Breast epithelium (tissue), 4 donors: ENCODE measurements at places on chromosomes 11 and 22. TPM values are rescaled to one million over a fixed set of nuclear protein-coding genes. Genes with fewer than 3 reads are reported as not detected.

The GTSE1 gene
- total RNA-seq = 0.29 TPM

DNA sequence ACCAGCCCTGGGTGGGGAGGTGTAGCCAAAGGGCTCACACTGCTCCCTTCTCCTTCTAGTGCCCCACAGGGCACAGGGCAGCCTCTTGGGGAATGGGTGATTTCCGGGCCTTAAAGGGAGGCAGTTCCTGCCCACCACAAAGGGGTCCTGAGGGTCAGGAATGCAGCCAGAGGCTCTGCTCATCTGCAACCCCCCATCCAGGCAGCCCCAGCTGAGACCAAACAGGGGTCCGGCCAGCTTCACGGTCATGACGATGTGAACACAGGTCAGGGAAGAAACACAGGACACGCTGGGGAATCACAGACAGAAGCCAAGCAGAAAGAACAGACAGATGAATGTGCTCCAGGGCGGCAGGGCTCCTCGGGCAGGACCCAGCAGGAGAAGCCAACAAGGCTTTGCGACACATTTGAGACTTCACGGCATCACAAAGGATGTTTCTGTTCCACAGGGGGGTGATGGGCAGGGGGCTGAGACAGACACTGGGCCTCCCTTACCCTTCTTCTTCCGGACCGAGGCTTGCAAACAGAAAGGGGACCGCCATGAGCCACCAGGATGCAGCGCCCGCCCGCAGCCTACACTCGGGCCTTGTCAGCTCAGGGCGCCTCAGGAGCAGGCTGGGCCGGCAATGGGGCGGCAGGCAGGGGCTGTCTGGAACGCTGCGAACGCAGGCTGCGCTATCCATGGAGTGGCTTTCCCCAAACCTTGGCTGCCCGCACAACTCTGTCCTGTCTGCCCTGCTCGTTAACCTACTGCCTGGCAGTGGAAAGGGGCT lies 101.9 kb downstream of the CTTN start:
- no peak for DNase-seq

GRCh38 chr11:71251761-71252268 lies 562 bp downstream of the SHANK2 start:
- peak; percentile 52 for DNase-seq

GRCh38 chr11:90318651-90319050 lies 95.8 kb upstream of the CHORDC1 start:
- DNase-seq = no peak

- no peak for DNase-seq
These were observed 7.0 kb downstream of the RHBDD3 start for GRCh38 chr22:29260601-29261315.

GRCh38 chr22:32661737-32662586 lies 139.5 kb upstream of the TIMP3 start:
- no peak for DNase-seq

DNA sequence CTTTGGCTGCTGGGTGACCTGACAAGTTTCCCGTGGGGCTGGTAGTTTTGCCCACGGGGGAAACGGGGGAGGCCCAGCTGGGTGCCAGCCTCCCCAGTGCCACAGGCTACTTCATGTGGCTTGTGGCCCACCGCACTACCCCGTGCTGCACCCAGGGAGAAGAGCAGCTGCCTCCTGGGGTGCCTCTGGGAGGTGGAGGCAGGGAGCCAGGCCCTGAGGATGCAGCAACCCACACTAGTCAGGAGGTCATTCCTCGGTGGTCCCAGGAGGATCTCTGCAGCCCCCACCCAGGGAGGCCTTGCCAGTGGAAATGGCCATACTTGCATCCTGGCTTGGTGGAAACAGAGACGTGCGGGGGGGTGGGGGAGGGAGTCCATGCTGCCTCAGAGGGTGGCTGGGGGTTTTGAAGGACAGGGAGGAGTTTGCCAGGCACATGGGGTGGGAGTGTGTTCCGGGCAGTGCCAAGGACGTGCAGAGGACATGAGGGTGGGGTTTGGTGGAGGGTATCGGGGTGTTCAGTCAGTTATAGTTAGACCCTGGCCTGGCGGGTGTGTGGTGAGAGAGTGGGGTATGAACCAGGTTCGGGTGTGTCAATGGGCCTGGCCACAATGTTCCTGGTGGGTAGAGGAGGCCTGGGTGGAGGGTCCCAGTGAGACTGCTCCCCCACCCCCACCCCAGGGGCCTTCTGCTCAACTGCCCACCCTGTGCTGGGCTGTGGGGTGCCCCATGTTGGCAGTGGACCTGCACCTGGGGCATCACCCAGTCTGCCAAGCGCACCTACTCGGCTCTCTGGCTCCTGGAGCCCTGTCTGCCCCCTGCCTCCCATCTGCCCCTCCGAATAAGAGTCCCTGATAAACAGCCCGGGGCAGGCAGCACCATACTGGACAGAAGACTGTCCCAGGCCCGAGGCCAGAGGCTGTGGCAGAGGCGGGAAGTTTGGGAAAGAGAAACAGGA lies 3.8 kb downstream of the PIM3 start:
- DNase-seq = peak; percentile 46

- no peak for DNase-seq
These were observed 15.4 kb upstream of the DDX6 start for GRCh38 chr11:118806400-118806799.
